ENCODE measurements at places on chromosomes 2 and 18.

- no peak for DNase-seq
Observed at GRCh38 chr2:43356774-43357173, 130.4 kb upstream of the ZFP36L2 start.

- DNase-seq = no peak
Observed at GRCh38 chr2:113083296-113083695, 15.5 kb downstream of the IL1F10 start.

- DNase-seq = no peak
Observed at GRCh38 chr2:136135462-136135861, 17.5 kb upstream of the CXCR4 start.

DNA sequence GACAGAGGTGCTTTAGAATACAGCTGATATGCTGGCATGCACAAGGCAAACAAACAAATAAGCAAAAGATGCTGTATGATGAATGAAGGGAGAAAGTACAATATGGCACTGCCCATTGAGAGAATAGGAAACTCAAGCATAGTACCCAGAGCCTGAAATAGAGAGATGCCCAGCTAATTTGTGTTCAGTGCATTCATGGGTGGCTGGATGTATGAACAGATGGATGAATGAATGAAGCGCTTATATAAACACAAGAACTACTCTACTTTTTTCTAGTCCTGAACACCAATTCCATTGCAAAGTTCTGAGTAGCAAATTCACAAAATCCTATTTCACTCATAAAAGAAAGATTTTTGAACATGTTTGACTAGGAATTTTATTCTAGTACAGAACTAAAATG, 756.3 kb downstream of the SATB2 start:
- no peak for DNase-seq

DNA sequence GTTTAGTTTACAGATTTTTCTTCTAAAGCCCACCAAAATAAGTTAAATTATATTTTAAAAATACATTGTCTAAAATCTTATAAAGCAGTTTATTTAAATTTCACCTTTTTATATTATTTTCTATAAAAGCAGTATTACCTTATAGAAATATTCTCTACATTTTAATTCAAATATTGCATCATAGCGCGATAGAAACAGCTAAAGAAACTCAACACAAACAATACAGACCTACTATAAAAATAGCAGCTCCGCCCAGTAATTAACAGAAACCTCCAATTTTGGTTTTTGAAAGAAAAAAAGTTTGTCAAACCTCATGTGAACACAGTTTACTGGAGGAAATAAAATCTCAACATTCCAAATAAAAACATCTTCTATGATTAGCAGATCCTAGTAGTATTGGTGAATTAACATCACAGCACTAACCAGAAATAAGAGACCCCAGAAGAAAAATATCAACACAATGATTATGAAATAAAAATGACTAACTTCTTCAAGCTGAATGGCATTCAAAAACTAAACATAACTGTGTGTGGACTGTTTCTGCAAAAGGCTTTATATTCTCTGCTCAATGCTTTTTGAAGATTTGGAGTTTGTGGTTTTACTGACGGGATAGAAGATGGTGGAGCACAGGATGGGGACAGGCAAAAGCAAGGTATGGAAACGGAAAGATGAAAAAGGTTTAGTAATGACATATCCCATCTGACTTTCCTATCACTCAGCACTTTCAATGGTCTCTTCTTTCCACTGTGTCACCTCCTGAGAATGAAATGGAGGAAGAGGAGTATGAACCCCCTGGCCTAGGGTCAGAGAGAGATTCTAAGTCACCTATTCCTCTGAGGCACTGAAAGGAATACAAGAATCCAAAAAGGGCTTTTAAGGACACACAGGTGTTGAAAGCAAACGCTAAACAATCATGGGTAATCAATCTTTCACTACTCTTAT, 17.5 kb downstream of the MAP4K3 start:
- DNase-seq = no peak

DNA sequence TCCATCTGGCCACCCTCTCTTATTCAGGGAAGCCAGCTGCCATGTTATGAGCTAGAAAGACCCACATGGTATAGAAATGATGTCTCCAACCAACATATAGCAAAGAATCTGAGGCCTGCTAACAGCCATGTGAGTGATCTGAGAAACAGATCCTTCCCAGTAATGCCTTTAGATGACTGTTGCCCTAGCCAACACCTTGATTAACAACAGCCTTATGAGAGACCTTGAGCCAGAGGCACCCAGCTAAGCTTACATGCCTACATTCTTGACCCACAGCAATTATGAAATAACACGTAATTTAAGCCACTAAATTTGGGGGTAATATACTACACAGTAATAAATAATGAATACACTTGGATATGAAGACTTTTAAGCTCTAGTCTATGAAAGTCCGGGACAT, 13.0 kb downstream of the KANSL1L start:
- no peak for DNase-seq

DNA sequence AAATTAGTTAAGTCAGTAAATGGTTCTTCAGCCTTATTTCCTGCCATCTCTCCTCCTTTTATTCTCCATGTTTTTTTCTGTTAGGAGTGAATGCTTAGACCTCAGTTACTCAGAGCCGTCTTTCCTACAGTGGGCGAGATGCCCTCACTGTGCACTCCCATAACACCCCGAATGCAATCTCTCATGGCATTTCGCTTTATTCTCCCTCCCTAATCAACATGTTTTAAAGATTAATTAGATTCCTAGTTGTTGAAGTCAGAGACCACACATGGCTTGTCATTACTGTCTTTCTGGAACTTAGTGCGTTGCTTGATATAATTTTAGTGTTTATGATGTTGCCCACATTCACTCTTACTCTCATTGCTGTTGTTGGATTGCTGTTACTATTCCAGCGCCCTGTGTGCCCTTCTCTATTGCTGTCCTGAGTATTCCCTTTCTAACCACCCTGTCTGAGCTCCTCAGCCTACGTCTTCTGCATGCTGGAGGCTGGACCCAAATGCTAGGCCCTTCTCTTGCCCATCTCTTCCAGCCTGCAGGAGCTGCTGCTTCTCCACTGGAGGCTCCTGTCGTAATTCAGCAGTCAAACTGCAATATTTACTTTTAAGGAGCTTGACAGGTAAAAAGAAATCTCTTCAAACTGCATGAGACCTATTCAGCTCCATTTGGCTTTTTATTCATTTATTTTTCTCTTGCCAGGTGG, 99.3 kb downstream of the MAP2 start:
- DNase-seq = no peak

DNA sequence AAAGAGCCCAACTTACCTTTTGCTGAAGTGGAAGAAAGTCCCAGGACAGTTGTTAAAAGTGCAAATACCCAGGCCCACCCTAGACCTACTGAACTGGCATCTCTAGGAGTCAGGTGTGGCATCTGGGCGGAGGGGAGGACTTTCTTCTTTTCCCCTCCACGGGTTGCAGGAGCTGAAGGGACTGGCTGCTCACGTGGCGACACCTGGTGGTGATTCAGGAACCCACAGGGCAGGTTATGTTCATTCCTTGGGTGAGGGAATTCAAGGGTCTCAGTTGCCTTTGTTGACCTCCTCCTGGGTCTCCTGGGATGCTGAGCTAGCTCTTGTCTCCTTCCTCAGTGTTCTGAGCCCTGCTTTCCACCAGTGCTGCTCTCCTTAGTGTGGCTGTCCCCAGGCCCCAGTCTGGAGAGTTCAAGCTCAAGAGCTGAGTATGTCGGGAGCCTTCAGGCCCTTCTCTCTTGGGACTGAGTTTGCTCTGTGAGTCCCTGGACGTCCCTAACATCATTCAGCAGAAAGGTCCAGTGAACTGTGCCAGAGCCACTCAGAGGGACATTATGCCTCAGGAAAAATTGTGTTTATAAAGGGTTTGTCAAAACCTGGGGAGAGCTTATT, 56.9 kb downstream of the DYSF start:
- no peak for DNase-seq

DNA sequence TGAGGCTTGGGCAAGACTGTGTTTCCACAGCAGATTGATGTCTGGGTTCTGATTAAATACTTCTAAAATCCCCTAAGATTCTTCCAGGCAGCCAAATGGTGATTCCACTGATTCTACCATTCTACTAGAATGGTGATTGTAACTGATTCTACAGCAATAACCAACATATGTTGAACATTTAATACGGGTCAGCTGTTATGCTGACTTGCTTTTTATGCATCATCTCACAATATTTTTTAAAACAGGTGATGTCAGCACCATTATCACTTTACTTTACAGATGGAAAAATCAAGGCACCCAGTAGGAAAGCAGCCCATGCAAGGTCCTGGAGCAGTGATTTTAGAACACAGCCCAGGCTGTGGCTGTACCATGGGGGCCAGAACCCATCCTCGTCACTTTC, 37.5 kb downstream of the TIMM21 start:
- no peak for DNase-seq

- DNase-seq = no peak
Observed at GRCh38 chr2:55163941-55164390, 68.1 kb downstream of the CLHC1 start.

- DNase-seq = no peak
Observed at GRCh38 chr2:33489835-33490431, 13.5 kb downstream of the RASGRP3 start.

DNA sequence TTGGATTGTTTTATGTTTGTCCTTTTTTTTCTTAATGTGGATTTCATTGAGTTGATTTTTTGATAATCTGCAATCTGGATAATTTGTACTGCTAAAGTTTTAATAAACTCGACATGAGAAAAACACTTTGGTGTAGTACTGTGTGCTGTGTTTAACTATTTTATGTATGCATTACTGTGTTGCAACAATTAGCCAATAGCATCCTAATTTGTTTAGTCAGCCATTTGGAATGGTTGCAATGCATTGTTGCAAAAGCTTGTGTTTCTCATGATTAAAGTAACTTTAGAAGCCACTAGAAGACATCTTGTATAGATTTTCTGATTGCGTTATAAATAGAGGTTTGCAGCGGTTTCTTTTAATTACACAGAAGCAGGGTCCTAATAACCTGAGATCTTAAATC, 53.5 kb downstream of the PPIG start:
- DNase-seq = no peak

DNA sequence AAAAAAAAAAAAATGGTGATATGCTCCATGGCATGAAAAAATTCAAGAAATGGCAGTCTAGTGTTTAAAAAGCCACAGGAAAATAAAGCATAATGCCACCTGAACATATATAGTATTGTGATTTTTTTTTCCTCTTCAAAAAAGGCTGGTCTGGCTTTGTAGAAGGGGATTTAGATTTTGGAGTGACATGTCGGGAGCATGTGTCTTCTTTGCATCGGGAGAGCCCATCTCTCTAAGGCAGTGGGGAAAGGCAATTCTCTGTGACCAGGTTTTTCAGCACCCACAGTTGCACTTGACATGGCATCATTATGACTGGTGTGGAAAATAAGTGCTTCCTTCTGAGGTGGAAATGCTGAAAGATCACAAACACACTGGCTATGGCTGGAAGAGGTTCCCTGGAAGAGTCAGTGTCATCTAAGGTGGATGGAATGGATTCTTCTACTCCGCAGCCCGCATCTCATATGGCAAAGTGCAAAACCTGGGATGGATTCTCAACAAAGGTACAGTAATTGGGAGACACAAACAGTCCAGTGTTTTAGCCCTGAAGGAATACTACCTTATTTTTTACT, 172.5 kb downstream of the AGAP1 start:
- peak; percentile 58 for DNase-seq

GRCh38 chr18:53644799-53645471, 579.5 kb downstream of the MBD2 start:
- DNase-seq = no peak

DNA sequence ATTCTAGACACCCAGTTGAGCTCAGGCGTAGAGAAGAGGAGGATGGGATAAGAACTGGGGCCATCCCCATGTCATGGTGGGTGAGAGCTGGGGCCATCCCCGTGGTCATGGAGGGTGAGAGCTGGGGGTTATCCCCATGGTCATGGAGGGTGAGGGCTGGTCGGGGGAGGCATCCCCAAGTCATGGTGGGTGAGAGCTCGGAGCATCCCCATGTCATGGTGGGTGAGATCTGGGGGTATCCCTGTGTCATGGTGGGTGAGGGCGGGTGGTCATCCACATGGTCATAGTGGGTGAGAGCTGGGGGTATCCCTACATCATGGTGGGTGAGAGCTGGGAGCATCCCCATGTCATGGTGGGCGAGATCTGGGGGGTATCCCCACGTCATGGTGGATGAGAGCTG, 52.5 kb downstream of the IL1RL2 start:
- no peak for DNase-seq

DNA sequence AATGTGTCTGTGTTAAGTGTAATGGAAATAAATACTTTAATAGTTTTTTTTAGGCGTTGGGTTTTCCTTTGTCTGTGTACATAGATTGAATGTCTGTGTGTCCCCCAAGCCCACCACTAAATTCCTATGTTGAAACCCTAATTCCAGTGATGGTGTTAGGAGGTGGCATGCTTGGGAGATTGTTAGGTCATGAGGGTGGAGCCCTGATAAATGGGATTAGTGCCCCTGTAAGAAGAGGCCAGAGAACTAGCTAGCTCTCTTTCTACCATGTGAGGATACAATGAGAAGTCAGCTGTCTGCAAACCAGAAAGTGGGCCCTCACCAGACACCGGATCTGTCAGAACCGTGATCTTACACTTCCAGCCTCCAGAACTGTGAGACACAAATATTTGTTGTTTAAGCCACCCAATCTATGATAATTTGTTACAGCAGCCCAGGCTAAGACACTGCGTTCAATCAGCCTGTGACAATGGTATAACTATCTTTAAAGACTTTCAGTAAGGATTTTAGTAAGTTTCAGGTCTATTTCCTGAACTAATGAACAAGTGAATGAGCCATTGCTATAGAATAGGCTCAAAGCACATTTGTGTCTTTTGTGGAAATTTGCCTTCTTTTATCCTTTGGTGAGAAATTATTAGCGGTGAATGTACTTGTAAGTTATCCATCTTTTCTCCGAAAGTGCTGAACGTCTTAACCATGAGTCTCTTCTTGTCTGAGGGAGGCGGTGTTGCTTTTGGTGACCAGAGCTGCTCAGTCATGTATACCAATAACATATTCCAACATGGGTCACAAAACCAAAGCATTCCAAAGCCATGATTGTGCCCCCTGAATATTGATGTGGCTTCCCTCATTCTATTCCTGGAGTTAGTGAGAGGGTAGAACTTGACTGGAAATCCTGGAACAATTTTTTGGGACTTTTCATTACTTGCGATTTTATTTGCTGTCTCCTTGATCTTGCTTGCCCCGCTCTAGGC, 29.6 kb upstream of the IL1R1 start:
- no peak for DNase-seq

Measured in brain pericyte (primary cell).